ENCODE measurements at places on chromosomes 12 and 14. TPM values are rescaled to one million over a fixed set of nuclear protein-coding genes. Genes with fewer than 3 reads are reported as not detected.

P2RX7 gene
- total RNA-seq = not detected

DNAAF2 gene
- 5.5 TPM for total RNA-seq

MSI1 gene
- total RNA-seq = 0.78 TPM

FGF23 gene
- total RNA-seq = not detected

TAMALIN gene
- 19.5 TPM for total RNA-seq

ACACB gene
- 3.4 TPM for total RNA-seq

SALL2 gene
- total RNA-seq = 8.5 TPM

BICDL1 gene
- total RNA-seq = under 0.01 TPM

SYT1 gene
- 12.0 TPM for total RNA-seq

IL26 gene
- not detected for total RNA-seq

SYNJ2BP gene
- total RNA-seq = 23.5 TPM

TMEM63C gene
- total RNA-seq = 0.65 TPM

CD4 gene
- total RNA-seq = 11.2 TPM

Data from epithelial cell of alveolus of lung (primary cell).